ENCODE measurements at places on chromosomes 2 and 18. TPM values are rescaled to one million over a fixed set of nuclear protein-coding genes. Genes with fewer than 3 reads are reported as not detected.

GRCh38 chr2:218476676-218477075, 57.8 kb downstream of the VIL1 start:
- H3K4me3 ChIP-seq: no peak overlapping the region
- H3K4me1 ChIP-seq: no peaks in the 10 kb centered on the region
- DNase-seq: no peak
- H3K27ac ChIP-seq: no peak overlapping the region
- H3K27me3 ChIP-seq: no peaks in the 10 kb centered on the region
- H3K36me3 ChIP-seq: peaks cover 11% of the 10 kb centered on the region

- H3K4me3 ChIP-seq: no peak overlapping the region
- no peaks in the 10 kb centered on the region for H3K27me3 ChIP-seq
- H3K4me1 ChIP-seq: no peaks in the 10 kb centered on the region
- H3K27ac ChIP-seq: no peak overlapping the region
- H3K36me3 ChIP-seq: no peaks in the 10 kb centered on the region
Observed at GRCh38 chr2:145380436-145381017, 860.6 kb upstream of the ZEB2 start.

DNA sequence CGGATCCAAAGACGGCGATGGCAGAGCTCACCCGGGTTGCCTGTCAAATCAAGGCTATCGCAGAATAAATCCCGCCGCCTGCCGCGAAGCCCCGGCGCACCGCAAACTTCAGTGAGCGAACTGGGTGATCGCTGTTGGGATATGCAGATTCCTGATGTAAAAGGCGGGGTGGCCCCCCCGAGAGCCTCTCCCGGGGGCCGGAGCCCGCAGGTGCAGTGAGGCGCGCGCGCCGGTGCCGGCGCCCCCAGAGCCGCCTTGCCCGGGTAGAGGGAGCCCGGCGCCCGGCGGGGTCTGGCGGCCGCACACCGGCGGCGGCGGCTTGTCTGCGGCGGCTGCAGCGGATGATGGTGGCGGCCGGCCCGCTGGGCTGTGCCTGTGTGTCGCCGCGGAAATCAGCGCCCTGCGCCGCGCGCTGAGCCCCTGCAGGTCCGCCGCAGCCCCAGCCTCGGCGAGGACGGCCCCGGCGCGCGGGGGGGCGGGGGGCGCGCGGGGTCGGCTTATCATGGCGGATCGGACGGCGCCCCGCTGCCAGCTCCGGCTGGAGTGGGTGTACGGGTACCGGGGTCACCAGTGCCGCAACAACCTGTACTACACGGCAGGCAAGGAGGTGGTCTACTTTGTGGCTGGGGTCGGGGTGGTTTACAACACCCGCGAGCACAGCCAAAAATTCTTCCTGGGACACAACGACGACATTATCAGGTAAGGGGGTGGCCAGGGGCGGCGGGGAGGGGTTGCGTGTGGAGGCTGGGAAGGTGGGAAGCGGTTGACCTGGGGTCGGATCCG, 1.3 kb downstream of the EML6 start:
- no peak overlapping the region for H3K27ac ChIP-seq
- peak overlapping the region; percentile 79 for H3K4me3 ChIP-seq
- no peaks in the 10 kb centered on the region for H3K4me1 ChIP-seq

DNA sequence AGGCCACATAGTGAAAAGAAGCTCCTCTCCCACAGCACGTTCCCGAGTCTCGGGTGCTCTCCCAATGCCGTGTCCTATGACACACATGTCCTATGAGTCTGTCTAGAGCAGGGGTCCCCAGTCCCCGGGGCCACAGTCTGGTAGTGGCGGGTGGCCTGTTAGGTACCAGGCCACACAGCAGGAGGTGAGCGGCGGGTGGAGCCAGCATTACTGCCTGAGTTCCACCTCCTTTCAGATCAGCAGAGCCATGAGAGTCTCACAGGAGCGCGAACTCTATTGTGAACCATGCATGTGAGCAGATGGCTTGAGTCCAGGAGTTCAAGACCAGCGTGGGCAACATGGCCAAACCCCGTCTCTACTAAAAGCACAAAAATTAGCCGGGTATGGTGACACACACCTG, 112.6 kb downstream of the ZBTB7C start:
- no peaks in the 10 kb centered on the region for H3K36me3 ChIP-seq
- H3K27me3 ChIP-seq: no peaks in the 10 kb centered on the region
- H3K4me3 ChIP-seq: no peak overlapping the region
- DNase-seq: no peak

GRCh38 chr2:101265893-101266499, 13.3 kb downstream of the CNOT11 start:
- H3K36me3 ChIP-seq: peaks cover 15% of the 10 kb centered on the region
- H3K4me3 ChIP-seq: no peak overlapping the region
- no peak overlapping the region for H3K27ac ChIP-seq
- DNase-seq: no peak
- H3K4me1 ChIP-seq: no peaks in the 10 kb centered on the region

- no peaks in the 10 kb centered on the region for H3K4me1 ChIP-seq
- no peak overlapping the region for H3K4me3 ChIP-seq
- peak; percentile 35 for DNase-seq
- H3K36me3 ChIP-seq: no peaks in the 10 kb centered on the region
Observed at GRCh38 chr18:35478520-35479435, 19.0 kb downstream of the INO80C start.

DNA sequence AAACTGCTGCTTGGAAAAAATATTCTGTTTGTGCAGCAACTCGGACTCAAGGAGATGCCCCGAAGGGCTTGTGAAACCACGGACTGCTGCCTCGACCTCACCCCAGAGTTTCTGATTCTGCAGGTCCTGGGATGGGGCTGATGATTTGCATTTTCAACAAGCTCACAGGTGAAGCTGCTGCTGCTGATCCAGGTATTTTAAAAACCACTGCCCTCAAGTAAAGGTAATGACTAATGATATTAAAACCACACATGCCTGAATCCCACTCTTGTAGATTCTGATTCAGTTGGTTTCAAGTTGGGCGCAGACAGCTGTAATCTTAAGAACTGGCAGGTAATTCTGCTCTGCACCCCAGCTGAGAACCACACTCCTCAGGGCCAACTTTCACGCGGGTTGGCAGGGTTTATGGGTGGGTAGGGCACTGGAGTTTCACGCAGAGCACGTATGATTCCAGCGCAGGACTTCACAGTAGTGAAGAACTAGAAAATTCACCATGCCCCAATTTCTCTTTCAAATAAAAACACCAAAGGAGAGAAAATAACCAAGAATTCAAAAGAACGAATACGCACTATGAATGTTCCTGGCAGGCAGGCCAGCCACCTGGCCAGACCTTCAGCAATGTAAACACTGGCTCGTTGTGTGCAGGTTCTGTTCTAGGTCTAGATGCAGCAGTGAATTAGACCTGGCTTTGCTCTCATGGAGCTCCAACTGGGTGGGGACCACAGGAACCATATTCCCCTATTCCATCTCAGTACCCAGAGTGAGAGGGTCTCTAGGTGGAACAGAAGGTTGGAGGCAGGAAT, 74.6 kb upstream of the ZFP36L2 start:
- H3K4me3 ChIP-seq: peak overlapping the region; percentile 6
- DNase-seq: no peak
- peaks cover 56% of the 10 kb centered on the region for H3K4me1 ChIP-seq
- no peaks in the 10 kb centered on the region for H3K27me3 ChIP-seq
- peak overlapping the region; percentile 74 for H3K27ac ChIP-seq
- no peaks in the 10 kb centered on the region for H3K36me3 ChIP-seq

- H3K4me3 ChIP-seq: no peak overlapping the region
- H3K36me3 ChIP-seq: no peaks in the 10 kb centered on the region
- no peak for DNase-seq
- no peaks in the 10 kb centered on the region for H3K4me1 ChIP-seq
Observed at GRCh38 chr2:15993666-15994065, 53.3 kb downstream of the MYCN start.

DNA sequence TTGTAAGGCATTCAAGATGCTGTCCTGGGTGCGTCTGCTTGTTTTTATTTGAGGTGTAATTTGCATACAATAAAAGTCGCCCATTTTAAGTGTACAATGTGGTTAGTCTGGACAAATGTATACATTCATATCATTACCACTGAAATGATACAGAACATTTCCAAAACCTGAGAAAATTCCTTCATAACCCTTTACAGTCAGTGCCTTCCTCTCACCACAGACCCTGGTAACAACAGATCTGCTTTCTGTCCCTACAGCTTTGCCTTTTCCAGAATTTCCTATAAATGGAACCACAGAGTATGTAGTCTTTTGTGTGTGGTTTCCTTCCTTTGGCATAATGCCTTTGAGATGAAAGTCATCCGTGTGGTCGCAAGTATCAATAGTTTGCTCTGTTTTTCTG, 45.8 kb upstream of the NFU1 start:
- no peaks in the 10 kb centered on the region for H3K4me1 ChIP-seq
- no peak overlapping the region for H3K27ac ChIP-seq
- H3K27me3 ChIP-seq: no peaks in the 10 kb centered on the region
- DNase-seq: no peak
- H3K36me3 ChIP-seq: peaks cover 10% of the 10 kb centered on the region

KIAA2012 gene
- not detected for total RNA-seq

EMILIN1 gene
- 309 TPM for total RNA-seq

MBP gene
- 42.2 TPM for total RNA-seq

RND3 gene
- 27.9 TPM for total RNA-seq

FNDC4 gene
- 37.1 TPM for total RNA-seq
